ENCODE measurements at places on chromosomes 5 and 9. TPM values are rescaled to one million over a fixed set of nuclear protein-coding genes. Genes with fewer than 3 reads are reported as not detected.

The SAP30L gene
- total RNA-seq = 24.6 TPM

DNA sequence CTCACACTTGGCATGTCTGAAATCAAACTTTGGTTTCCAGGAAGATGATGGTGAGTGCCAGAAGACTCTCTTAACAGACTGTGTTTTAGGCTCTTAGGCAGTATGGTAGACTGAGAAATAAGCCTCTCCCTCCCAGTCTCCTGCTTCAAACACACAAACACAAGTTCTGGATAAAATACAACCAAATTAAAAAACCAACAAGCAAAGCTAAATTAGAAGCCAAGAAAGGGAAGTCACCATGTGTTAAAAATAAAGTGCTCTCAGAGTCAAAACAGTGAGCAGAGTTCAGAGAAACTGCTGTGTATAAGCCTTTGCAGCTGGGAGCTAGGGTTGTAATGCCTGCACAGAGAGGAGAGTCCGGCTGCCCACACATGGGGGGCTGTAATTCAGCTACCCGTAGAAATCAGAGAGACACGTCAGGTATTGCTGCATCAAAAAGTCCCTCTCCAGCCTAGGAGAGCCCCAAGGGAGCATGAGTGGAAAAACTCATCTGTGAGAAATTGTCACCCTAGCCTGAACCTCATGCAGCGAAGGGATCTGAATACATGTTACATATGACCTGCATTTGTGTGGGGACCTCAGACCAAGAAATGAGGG, 62.6 kb downstream of the ANGPTL2 start:
- peaks cover 3% of the 10 kb centered on the region for H3K27me3 ChIP-seq
- no peak for DNase-seq
- no peaks in the 10 kb centered on the region for H3K4me1 ChIP-seq
- no peaks in the 10 kb centered on the region for H3K36me3 ChIP-seq
- H3K4me3 ChIP-seq = no peak overlapping the region
- H3K27ac ChIP-seq = no peak overlapping the region

DNA sequence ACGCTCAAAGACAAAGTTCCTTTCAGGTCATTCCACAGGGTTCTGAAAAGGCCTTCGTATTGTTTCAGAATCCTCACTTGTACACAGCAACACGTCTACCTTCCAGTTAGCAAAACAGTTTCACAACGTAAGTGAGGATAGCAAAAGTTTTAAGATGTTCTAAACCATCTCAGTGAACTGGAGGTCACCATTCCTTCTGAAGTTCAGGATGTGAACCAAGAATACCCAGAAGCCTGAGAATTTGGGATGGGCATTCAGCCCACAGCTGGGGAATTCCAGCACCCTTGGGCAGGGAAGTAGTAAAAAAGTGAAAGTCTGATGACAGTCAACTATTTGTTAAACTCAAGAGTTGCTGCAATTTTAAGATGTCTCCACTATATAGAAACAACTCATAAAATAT, 224.5 kb downstream of the BNC2 start:
- no peak for DNase-seq
- no peaks in the 10 kb centered on the region for H3K4me1 ChIP-seq
- no peak overlapping the region for H3K27ac ChIP-seq
- H3K4me3 ChIP-seq = no peak overlapping the region
- no peaks in the 10 kb centered on the region for H3K27me3 ChIP-seq
- no peaks in the 10 kb centered on the region for H3K36me3 ChIP-seq

DNA sequence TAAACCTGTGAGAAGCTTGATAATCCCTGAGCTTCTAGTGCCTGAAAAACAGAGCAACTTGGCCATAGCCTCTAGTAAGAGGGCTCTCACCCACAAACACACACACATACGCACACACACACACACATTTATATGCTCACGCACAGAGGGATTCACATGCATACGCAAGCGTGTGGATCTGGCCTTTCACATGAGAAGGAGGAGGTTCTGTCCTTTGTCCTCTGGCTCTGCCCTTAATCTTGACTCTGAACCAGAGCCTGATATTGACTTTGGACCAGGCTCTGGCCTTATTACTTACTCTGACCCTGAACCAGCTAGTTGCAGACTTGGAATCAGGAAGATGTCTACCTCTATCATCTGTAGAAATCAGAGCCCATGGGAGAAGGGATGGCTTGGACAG, 10.0 kb upstream of the P4HA2 start:
- no peaks in the 10 kb centered on the region for H3K36me3 ChIP-seq
- H3K27ac ChIP-seq = no peak overlapping the region
- H3K27me3 ChIP-seq = no peaks in the 10 kb centered on the region
- DNase-seq = no peak

DNA sequence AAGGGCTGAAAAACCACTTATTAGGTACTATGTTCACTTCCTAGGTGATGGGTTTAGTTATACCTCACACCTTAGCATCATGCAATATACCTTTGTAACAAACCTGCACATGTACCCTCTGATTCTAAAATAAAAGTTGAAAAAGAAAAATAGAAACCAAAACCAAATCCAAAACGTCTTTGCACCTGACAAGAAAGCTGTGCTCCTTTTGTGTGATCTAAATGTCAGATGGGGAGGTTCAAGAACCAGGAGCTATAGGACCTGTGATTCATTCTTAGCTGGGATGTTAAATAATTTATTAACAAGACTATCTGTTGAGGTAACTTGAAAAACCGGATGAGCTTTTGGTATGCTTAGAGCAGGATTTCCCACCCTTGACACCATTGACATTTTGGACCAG, 16.9 kb upstream of the TNFSF15 start:
- no peaks in the 10 kb centered on the region for H3K27me3 ChIP-seq
- H3K4me1 ChIP-seq = no peaks in the 10 kb centered on the region
- no peaks in the 10 kb centered on the region for H3K36me3 ChIP-seq
- no peak overlapping the region for H3K4me3 ChIP-seq
- no peak overlapping the region for H3K27ac ChIP-seq

DNA sequence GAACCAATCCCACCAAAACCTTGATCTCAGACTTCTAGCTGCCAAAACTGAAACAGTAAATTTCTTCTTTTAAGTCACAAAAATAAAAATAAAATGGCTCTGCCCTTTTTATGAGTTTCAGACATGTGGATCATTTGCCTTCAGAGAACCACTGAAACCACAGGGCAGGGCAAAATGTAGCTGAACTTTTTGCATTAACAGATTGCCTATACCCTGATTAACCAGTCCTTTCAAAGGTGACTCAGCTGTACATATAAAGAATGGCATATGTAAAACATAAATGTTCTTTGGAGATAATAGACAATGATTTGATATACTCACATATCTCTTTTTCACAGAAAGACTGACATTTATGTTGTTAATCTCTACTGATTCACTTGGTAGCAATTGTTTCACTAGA, 187.1 kb upstream of the GRIN3A start:
- no peak overlapping the region for H3K27ac ChIP-seq
- no peak for DNase-seq
- no peaks in the 10 kb centered on the region for H3K27me3 ChIP-seq
- H3K4me3 ChIP-seq = no peak overlapping the region

DNA sequence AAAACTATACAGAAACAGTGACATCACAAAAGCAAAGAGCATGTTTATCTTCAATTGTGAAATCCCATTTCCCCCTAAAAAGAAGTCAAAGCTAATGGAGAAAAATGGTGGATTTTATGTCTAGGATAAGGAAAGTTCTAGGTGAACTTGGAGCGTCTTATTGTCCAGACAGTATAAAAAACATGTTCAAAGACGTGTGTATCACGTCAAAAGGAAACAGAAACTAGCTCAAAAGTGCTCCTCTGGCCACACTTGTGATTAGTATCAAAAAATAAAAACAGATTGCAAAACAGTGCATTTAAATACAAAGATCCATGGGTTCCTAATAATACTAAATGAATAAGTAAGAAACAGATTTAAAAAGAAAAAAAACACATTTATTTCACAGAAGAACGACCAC, 568.9 kb downstream of the ANXA1 start:
- no peak overlapping the region for H3K4me3 ChIP-seq
- no peak for DNase-seq
- H3K27me3 ChIP-seq = no peaks in the 10 kb centered on the region
- H3K27ac ChIP-seq = no peak overlapping the region

The PCDHGA7 gene
- total RNA-seq = 0.62 TPM

- no peak overlapping the region for H3K27ac ChIP-seq
- H3K4me3 ChIP-seq = no peak overlapping the region
- no peaks in the 10 kb centered on the region for H3K27me3 ChIP-seq
- no peaks in the 10 kb centered on the region for H3K36me3 ChIP-seq
Measured at GRCh38 chr5:90141984-90142383, 267.6 kb downstream of the CETN3 start.

The GMCL2 gene
- total RNA-seq = not detected
